ENCODE measurements at places on chromosomes 1 and 21. TPM values are rescaled to one million over a fixed set of nuclear protein-coding genes. Genes with fewer than 3 reads are reported as not detected.

NTMT2 gene
- not detected for total RNA-seq

RIPPLY3 gene
- total RNA-seq = not detected

FAM72C gene
- total RNA-seq = 0.20 TPM

RAB3B gene
- 0.06 TPM for total RNA-seq

LCE1A gene
- not detected for total RNA-seq

CFAP107 gene
- total RNA-seq = not detected

CCDC190 gene
- total RNA-seq = not detected

SMPDL3B gene
- total RNA-seq = not detected

PFDN2 gene
- 40.8 TPM for total RNA-seq

SLC44A5 gene
- total RNA-seq = 3.0 TPM

Data from CD4-positive, alpha-beta memory T cell (primary cell).